RWPE2 (cell line): ENCODE measurements at places on chromosomes 12 and 14.

DNA sequence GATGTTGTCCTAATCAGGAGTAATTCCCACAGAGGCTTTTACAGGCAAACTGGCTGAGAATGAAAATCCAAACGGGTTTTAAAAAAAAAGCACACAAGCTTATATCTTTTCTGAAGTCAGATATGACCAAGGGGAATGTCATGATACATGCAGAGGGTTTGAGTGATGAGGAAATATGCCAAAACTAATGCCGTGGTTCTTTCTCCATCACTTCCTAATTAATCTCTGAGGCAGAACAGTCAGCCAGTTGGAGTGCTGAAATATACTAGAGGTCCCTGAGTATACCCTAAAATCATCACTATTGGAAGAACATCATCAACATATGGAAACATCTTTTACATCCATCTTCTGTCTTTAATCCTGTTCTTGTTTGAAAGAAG is 160.8 kb upstream of the FAR2 start:
- no peaks in the 10 kb centered on the region for H3K4me1 ChIP-seq
- H3K4me3 ChIP-seq, result no peak overlapping the region
- no peaks in the 10 kb centered on the region for H3K27me3 ChIP-seq
- H3K36me3 ChIP-seq, result no peaks in the 10 kb centered on the region

GRCh38 chr12:57231276-57232021 is 1.9 kb downstream of the SHMT2 start:
- H3K27me3 ChIP-seq, result no peaks in the 10 kb centered on the region
- no peaks in the 10 kb centered on the region for H3K4me1 ChIP-seq
- DNase-seq, result peak; percentile 34
- peaks cover 50% of the 10 kb centered on the region for H3K36me3 ChIP-seq
- peak overlapping the region; percentile 78 for H3K4me3 ChIP-seq

GRCh38 chr14:24310646-24311604 is at the start of gene LTB4R:
LTB4R (plus strand) TSS chr14:24311502; CDS start chr14:24315652, 4,150 bp downstream.
- H3K4me1 ChIP-seq, result peaks cover 25% of the 10 kb centered on the region
- no peak for DNase-seq
- H3K36me3 ChIP-seq, result peaks cover 11% of the 10 kb centered on the region

GRCh38 chr14:74502236-74503019 is 8.9 kb downstream of the ISCA2 start:
- H3K36me3 ChIP-seq, result peaks cover 78% of the 10 kb centered on the region
- H3K4me1 ChIP-seq, result no peaks in the 10 kb centered on the region
- H3K4me3 ChIP-seq, result no peak overlapping the region
- peak; percentile 60 for DNase-seq
- no peak overlapping the region for H3K27ac ChIP-seq

DNA sequence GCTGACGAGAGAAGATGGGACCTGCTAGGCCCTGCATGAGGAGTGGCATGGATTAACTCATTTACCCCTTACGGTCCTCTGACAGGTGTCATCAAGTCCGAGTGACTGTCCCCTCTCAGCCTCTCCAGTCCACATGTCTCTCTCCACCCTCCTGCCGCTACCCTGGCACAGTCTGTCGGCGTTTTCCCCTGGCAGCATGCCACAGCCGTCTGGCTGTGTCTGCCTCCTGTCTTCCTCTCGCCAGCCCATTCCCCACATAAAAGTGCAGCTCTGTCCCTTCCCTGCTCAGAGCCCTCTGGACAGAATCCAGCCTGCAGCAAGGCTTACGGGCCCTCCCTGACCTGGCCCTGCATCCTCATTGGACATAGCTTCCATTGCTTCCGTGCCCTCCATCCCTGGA is 45.6 kb downstream of the UBE3B start:
- DNase-seq, result no peak
- no peak overlapping the region for H3K27ac ChIP-seq
- H3K4me1 ChIP-seq, result no peaks in the 10 kb centered on the region
- H3K27me3 ChIP-seq, result no peaks in the 10 kb centered on the region
- no peak overlapping the region for H3K4me3 ChIP-seq

GRCh38 chr14:72237722-72238666 is 305.8 kb downstream of the RGS6 start:
- H3K4me3 ChIP-seq, result no peak overlapping the region
- peaks cover 28% of the 10 kb centered on the region for H3K27me3 ChIP-seq
- H3K4me1 ChIP-seq, result no peaks in the 10 kb centered on the region
- DNase-seq, result no peak
- no peak overlapping the region for H3K27ac ChIP-seq

- H3K27ac ChIP-seq, result peak overlapping the region; percentile 11
- no peaks in the 10 kb centered on the region for H3K36me3 ChIP-seq
- no peaks in the 10 kb centered on the region for H3K27me3 ChIP-seq
- peaks cover 5% of the 10 kb centered on the region for H3K4me1 ChIP-seq
- DNase-seq, result no peak
- H3K4me3 ChIP-seq, result no peak overlapping the region
These were observed 346.2 kb downstream of the C12orf75 start for GRCh38 chr12:105676694-105677093.

DNA sequence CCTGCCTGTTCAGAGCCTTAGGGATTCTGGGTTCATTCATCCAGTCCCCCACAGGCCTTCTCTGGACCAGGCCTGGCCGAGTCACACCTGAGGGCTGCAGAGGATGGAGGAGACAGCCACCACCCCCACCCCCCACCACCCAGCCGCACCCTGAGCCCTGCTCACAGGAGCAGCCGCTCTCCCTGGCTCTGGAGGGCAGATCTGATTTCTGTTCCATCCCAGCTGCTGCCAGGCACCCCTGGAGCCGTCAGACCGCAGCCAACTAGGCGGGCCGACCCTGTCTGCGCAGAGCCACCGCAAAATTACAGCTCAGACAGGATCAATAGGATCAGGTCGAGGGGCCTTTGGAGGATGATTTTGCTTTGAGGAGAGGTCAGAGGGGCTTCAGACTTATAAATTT is 154.6 kb upstream of the MYL2 start:
- no peaks in the 10 kb centered on the region for H3K4me1 ChIP-seq
- H3K4me3 ChIP-seq, result no peak overlapping the region
- H3K36me3 ChIP-seq, result peaks cover 5% of the 10 kb centered on the region; the same call in 1 of the 2 replicates
- DNase-seq, result no peak
- H3K27me3 ChIP-seq, result no peaks in the 10 kb centered on the region

GRCh38 chr12:42475106-42475505 is 114.4 kb downstream of the PRICKLE1 start:
- H3K27me3 ChIP-seq, result no peaks in the 10 kb centered on the region
- H3K4me1 ChIP-seq, result peaks cover 24% of the 10 kb centered on the region
- H3K4me3 ChIP-seq, result no peak overlapping the region

DNA sequence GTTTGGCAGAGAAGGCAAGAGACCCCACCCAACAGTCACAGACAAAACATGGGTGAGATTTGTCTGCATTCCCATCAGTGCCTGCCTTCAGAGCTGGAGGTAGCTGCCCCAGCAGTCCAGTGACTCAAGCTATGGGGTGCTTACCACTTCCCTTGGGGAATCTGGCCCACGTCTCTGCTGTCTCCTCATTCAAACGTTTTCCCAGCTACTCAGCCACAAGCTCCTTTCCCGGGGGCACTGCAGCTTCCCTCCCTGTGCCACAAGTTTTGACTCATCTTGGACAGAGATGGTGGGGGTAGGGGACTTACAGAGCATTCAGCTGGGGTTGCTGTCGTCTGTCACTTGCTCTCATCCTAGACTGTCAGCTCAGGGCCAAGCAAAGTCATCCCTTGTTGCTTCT is 66.6 kb downstream of the FBXL14 start:
- H3K27me3 ChIP-seq, result peaks cover 20% of the 10 kb centered on the region
- peak; percentile 61 for DNase-seq
- no peaks in the 10 kb centered on the region for H3K36me3 ChIP-seq
- no peaks in the 10 kb centered on the region for H3K4me1 ChIP-seq

DNA sequence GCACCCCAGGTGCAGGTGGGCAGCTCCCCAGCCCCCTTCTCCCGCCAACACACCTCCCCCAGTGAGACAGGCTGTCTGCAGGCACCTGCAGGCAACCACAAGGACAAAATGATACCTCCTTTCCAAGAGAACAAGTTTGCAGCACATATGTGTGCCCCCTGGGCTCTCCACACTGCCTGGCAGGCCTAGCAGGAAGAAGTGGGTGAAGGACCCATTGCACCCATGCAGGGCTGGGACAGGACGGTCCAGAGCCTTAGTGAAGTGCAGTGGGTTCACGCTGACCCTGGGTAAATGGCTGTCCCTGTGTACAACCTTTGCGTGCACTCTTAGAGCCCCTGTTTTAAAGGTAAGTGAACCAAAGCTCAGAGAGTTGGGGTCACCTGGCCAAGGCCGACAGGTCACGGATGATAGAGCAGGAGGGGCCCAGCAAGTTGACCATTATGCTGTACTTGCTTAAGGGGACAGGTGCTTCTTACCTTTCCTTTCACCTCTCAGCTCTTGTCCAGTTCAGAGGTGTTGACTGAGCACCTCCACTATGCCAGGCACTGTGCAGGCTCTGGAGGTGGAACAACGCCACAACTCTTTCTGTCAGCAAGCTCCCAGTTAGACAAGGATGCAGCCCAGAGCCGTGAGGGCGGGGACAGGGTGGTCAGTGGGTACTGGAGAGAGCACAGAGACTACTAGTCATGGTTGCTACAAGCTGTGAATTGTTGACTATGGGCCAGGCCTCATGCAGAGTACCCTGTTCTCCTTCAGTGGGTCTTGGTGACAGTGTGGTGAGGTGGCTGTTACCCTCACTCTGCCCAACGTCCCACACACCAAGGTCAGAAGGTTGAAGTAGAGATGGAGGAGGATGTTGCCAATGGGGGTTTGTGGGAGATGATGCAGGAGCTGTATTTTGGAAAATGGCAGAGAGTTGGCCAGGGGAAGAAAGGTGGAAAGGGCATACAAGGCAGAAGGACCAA is 125.9 kb downstream of the PAPOLA start:
- no peak overlapping the region for H3K27ac ChIP-seq
- H3K4me1 ChIP-seq, result no peaks in the 10 kb centered on the region
- H3K4me3 ChIP-seq, result no peak overlapping the region
- no peak for DNase-seq
- peaks cover 25% of the 10 kb centered on the region for H3K27me3 ChIP-seq

DNA sequence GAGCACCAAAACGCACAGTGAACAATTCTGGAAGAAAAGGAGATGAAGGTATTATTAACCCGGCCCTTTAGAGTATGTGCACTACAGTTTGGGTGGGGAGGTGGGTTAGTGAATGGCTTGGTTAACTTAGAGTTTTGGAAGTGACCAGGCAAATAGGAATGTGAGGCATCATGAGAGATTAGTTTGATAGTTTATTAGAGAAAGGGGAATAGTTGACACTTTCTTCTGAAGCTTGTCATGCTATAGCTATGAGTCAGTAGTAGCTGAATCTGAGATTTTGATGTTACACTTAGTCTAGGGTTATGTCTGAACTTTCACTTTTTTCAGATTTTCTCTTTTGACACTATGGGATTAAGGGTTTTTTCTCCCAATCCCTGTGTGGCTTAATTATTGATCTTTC is 567.2 kb downstream of the SNAPC1 start:
- no peak overlapping the region for H3K27ac ChIP-seq
- no peaks in the 10 kb centered on the region for H3K36me3 ChIP-seq
- H3K4me3 ChIP-seq, result no peak overlapping the region
- no peak for DNase-seq
- H3K27me3 ChIP-seq, result no peaks in the 10 kb centered on the region

- peaks cover 35% of the 10 kb centered on the region for H3K4me1 ChIP-seq
- no peak for DNase-seq
- peaks cover 5% of the 10 kb centered on the region for H3K36me3 ChIP-seq
- H3K27ac ChIP-seq, result peak overlapping the region; percentile 41
- no peak overlapping the region for H3K4me3 ChIP-seq
- no peaks in the 10 kb centered on the region for H3K27me3 ChIP-seq
These were observed 23.4 kb downstream of the SLC25A29 start for GRCh38 chr14:100282766-100283419.

DNA sequence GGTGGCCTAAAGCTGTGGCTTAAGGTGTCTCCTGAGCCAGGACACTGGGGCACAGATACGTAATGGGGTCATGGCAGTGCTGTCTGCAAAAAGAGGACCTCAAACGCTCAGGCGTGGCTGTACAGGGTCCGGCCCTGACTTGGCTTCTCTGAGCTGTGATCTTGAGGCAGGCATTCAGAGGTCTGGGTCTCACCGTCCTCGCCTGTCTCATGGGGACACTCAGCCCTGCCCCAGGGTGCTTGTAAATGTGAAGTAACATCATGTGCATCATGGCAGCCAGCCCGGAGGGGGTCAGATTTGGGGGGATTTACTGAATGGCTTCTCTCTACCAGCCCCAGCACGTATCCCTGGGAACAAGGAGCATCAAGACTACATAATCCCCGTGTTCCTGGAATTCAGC is 28.8 kb downstream of the DIO3 start:
- H3K27ac ChIP-seq, result no peak overlapping the region
- no peaks in the 10 kb centered on the region for H3K36me3 ChIP-seq
- H3K4me3 ChIP-seq, result no peak overlapping the region
- peak; percentile 57 for DNase-seq
- no peaks in the 10 kb centered on the region for H3K27me3 ChIP-seq

GRCh38 chr14:85464135-85464895 is 65.6 kb upstream of the FLRT2 start:
- H3K27ac ChIP-seq, result no peak overlapping the region
- peaks cover 11% of the 10 kb centered on the region for H3K4me1 ChIP-seq
- H3K27me3 ChIP-seq, result no peaks in the 10 kb centered on the region
- no peaks in the 10 kb centered on the region for H3K36me3 ChIP-seq

DNA sequence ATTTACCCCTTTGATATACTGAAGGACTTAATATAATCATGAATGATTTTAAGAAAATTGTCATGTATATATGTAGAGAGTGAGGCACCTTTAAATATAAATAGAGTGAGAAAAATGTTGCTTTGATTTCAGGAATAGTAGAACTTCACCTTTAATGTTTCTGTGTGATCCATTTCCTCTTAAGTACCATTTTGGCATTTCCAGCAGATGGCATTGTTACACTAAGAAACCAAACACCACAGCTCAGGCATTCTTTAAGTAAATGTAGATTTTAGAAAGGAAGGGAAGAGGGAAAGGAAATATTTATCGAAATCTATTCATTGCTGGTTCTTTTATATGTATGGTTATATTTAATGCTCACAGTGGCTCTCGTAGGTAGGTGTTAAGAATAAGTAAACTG is 556.7 kb upstream of the FBXO33 start:
- no peak overlapping the region for H3K4me3 ChIP-seq
- H3K36me3 ChIP-seq, result no peaks in the 10 kb centered on the region
- no peak for DNase-seq

GRCh38 chr12:130975116-130975515 is 21.4 kb downstream of the ADGRD1 start:
- H3K4me3 ChIP-seq, result no peak overlapping the region
- H3K4me1 ChIP-seq, result no peaks in the 10 kb centered on the region
- no peak for DNase-seq
- no peak overlapping the region for H3K27ac ChIP-seq
- H3K36me3 ChIP-seq, result no peaks in the 10 kb centered on the region

DNA sequence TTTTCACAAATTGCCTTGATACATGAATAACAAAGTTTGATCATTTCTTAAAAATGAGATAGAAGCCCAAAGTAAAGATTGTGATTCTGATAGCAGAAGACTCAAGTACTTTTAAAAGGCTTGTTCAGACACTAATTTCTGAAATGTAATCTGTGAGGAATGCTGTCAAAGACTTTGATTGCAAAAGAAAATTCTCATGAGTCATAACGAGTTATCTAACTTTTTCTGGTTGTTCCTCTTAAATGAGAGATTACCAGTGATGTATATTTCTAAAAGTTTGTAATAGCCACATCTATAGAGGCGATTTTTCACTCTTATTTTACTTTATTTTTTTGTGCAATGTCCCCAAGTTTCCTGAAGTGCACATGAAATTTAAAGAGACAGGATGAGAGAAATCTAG is 7.0 kb downstream of the PYGL start:
- H3K4me3 ChIP-seq, result no peak overlapping the region
- DNase-seq, result no peak
- peaks cover 79% of the 10 kb centered on the region for H3K36me3 ChIP-seq

- DNase-seq, result no peak
- H3K4me1 ChIP-seq, result no peaks in the 10 kb centered on the region
- no peaks in the 10 kb centered on the region for H3K36me3 ChIP-seq
- no peak overlapping the region for H3K4me3 ChIP-seq
These were observed 469.8 kb downstream of the BCAT1 start for GRCh38 chr12:24479131-24479530.
